Uterus (tissue), 4 donors: ENCODE measurements at places on chromosomes 2 and 18. TPM values are rescaled to one million over a fixed set of nuclear protein-coding genes. Genes with fewer than 3 reads are reported as not detected.

Gene SP140L
- 14.1 TPM for total RNA-seq

Gene CDK5R2
- total RNA-seq = not detected

DNA sequence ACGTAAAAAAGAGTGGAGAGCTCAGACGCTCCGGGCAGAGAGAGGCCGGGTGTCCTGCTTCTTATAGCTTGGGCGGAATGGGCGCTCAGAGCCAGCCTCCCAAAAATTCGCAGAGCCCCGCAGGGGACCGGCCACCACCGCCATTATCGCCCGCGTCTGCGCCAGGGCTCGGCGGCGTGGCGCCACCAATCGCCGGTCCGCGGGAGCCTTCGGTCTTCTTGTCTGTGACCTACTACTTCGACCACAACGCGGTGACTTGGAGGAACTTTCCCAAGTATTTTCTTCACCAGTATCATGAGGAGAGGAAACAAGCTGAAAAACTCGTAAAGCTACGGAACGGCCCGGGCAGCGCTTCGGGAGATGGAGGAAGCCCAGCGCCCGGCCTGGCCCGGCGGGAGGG, 1138.1 kb upstream of the CHAC2 start:
- no peak for DNase-seq

Gene ECEL1
- 10.8 TPM for total RNA-seq

Gene RGPD3
- total RNA-seq = 1.5 TPM

DNA sequence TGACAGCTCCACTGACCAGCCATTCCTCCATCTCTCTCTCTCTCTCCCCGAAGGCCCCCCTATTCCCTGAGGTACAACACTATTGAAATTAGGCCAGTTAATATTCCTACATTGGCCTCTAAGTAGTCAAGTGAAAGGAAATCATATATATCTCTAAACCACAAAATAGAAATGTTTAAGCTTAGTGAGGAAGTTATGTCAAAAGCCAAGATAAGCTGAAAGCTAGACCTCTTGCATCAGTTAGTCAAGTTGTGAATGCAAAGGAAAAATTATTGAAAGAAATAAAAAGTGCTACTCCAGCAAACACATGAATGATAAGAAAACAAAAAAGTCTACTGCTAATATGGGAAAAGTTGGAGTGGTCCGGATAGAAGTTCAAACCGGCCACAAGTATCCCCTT, 301.3 kb upstream of the RBMS1 start:
- no peak for DNase-seq

Gene CHST10
- 14.9 TPM for total RNA-seq

DNA sequence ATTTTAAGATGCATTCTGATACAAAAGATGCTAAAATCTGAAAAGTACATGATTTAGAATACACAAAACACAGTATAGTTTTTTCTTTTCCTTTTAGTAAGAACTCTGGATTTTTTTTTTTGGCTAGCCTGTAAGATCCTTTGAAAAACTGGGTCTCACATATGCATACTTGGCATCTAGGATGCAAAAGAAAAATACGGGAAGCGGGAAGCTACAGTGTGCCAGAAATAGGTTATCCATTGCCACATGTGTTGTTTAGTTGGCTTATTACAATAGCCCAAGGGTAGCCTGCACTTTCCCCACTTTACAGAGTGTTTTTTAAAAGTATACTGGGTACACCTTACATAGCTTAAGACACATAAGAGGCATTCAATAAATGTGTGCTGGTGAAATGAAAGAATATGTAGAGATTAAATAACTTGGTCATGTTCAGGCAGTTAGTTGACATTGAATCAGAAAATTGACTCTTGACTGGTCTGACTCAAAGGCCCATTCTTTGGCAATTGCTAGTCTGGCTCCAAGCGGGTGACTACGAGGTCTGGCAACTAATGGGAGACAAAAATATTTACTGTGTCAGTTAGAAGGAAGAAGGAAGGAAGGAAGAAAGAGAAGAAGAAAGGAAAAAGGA, 286.8 kb upstream of the TRIB2 start:
- no peak for DNase-seq

Gene MFSD2B
- 1.4 TPM for total RNA-seq

DNA sequence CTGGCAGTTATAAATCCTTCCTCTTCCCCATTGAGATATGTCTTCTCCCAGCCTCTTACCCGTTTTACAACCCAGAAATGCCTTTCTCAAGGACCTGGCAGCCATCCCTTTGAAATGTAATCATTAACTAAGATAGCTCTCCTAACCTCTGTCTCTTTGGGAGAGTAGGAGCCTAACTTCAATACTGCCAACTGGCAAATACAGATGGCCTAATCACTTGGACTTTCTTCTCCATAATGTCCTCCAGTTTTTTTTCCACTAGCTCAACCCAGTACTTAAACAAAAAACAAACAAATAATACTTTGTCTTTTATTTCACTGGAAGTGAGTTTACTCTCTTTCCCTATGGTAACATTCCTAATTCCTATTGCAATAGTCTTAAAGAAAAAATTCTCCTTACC, 1391.1 kb downstream of the SUCLG1 start:
- no peak for DNase-seq

DNA sequence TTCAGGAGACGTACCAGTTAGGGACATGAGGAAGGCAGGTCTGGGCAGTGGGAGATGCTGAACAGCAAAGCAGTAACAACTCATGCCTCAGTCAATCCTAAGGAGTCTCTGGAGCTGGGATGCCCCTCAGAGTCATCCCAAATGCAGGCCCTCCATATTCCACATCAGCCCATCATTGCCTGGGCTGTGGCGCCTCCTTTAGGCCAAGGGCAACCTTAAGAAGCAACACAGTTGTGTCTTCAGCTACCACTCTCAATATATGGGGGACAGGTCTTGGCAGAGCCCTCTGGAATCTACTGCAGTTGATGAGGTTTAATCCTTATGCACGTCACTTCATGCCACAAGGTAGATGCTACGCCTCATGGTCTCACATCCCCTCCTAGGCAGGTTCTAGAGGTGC, 682.0 kb upstream of the RAB6C start:
- no peak for DNase-seq

DNA sequence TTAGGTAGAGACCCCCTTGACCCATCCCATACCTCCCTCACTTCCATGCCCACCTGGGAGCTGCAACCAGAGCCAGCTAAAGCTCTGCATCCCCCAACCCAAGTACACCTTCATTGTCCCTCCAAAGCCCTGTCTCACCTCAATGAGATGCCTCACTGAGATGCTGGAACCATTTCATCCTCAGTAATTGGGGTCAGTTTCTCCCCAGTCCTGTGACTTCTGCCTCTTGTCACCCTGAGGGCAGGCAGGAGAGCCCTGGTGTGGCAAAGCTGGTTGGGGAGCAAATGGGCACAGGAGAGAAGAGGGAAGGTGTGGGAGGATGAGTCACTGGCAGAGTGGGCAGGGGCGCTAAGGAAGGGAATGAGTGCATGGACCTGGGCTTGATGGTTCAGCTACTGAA, 27.9 kb upstream of the NT5DC4 start:
- no peak for DNase-seq

DNA sequence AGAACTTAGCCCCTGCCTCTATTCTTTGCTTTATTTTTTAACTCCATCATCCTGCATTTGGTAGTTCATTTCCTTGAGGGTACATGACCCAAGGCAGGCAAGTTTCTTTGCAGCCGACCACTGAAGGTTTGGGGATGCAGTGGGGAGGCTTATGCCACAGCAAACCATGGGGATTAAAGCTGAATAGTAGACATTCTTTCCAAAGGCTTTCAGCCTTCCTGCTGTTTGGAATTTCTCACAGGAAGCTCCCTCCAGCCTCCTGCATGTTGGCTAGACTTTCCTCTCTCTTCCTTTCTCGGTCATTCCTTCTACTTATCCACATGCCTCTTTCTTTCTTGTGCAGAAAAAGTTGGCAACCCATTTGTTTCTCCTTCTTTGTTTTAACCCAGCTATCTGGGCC, 77.3 kb downstream of the SOCS6 start:
- no peak for DNase-seq
